ENCODE measurements at places on chromosomes 7 and 10.

- no peak for DNase-seq
These were observed 1.1 kb downstream of the GGCT start for GRCh38 chr7:30503274-30504212.

- DNase-seq, result no peak
These were observed 304.3 kb downstream of the GLRX3 start for GRCh38 chr10:130440494-130440893.

GRCh38 chr10:5272065-5272803 is 75.6 kb downstream of the AKR1C4 start:
- DNase-seq, result no peak

- DNase-seq, result no peak
These were observed 31.4 kb downstream of the SVIL start for GRCh38 chr10:29603223-29603896.

DNA sequence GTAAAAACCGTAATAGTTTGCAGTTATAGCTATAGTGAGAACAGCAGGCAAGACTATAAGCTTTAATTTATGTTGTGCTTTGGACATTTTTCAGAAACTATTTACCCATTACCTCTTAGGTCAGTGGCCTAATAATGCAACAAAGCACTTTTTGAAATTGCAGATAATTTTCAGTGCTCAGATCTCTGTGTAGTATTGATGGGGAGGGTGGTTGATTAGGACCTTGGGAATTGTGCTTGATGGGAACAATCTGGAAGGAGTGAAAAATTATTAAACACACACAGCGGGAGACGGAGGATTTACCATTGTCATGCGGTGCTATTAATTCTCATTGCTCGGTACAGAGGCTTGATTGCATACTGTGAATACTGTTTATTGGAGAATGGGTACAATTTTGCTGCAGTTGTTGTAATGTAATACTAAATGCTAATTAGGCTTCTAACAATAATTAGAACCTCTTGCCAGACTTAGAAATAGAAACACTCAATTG is 304.8 kb downstream of the LRMDA start:
- no peak for DNase-seq

DNA sequence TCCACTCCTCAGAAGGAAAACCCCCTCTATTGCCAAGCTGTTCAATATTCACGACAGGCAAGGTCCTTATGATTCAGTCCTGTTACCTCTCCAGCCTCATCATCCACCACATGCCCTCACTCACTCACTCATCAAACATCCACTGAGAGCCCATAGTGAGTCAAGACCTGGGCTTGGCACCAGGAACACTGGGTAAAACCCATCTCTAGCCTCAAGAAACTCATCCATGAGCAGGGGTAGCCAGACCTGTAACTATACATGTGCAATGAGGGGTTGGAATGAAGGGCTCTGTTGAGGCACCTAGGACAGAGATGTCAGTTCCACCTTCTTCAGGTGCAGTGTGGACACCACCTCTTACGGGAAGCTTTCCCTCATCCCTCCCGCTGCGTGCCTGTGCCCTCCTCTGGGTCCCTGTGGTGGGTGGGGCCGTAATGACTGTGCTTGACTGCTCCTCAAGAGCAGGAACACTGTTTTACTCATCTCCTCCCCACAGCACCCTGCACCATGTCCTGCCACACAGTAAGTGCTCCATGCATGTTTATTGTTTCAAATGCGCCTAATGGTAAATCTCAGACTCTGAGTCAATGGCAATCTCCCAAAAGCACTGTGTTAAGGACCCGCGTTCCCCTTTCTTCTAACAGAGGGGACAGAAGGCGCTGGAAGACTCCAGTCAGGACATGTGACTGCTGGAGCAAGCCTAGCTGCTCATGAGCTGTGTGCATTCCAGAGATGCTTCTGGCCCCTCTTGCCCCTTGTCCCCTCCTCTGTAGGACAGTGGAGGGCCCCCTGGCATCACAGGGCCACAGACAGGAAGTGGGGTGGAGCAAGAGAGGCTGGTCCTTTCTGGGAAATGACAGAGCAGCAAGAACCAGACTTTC is 95.4 kb downstream of the HIPK2 start:
- DNase-seq, result no peak

- DNase-seq, result peak; percentile 62
These were observed 109.9 kb downstream of the AHR start for GRCh38 chr7:17408245-17408903.

Measured in BJ (cell line).